AG09309 (cell line): ENCODE measurements at places on chromosomes 16 and 17.

GRCh38 chr16:30896261-30896888 lies at the start of gene CTF1:
CTF1 (plus strand) TSS chr16:30896614; CDS start chr16:30896644, 30 bp downstream.
- peak; percentile 57 for DNase-seq

- DNase-seq: no peak
Measured at GRCh38 chr17:29216181-29216580, 30.5 kb upstream of the CRYBA1 start.

- DNase-seq: no peak
Measured at GRCh38 chr16:89397331-89397861, 93.0 kb downstream of the ANKRD11 start.

DNA sequence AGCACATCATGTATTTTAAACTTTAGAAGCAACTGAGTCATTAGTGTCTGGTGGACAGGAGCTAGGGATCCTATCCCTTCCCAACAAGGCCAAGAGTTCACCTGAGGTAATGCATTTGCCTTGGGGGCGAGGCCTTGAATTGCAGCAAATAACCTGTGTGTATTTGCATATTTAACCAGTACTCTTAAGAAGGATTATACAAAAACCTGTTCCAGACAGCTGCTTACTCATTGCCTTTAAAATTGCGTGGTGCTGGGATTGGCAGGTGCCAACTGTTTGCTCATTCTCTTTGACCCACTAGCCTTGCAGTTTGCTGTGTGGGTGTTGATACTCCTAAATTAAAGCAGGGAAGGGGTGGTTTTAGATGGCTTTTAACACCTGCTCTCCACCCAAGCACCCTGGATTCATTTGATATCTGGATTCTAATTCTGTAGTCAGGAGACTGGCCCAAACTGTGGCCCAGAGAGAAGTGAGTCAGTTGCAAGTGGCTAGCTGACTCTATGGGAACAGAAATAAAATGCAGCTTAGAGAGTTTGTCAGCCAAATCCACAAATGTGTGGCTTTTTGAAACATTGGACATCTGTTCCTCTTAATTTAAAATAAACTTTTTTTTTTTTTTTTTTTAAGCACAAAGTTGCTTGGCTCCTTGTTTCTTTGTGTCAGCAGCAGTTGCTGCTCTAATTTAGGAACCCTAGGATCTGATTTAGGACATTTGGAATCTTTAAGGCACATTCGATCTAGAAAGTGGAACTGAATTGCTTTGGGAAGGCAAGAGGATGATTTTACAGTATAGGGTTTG lies 46.9 kb downstream of the TUBD1 start:
- no peak for DNase-seq

DNA sequence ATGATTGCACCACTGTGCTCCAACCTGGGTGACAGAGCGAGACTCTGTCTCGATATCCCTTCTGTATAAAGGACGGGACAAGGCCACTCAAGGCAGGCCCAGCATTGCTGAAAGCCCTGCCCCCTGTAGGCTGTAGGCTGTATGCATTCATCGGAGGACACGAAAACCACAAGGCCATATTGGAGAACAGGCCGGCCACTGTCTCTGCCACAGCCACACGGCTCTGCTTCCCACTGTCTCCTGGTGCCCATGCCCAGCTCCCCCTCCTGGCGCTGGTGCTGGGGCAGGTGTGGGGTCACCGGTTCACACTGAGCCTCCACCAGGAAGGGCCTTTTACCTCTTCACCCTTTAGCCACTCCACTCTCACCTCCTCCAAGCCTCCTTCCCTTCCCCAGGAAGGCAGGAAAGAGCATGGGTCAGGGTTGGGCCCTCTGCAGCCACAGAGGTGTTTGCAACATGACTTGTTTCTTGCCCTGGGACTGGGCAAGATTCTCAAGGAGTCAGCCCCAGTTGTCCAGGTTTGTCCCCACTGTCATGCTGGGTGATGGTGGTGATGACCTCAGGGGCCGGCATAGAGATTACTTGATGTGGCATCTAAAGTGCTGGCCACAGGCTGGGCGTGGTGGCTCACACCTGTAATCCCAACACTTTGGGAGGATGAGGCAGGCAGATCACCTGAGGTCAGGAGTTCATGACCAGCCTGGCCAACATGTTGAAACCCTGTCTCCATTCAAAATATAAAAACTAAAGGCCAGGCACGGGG lies 5.3 kb upstream of the NTN3 start:
- no peak for DNase-seq
